ENCODE measurements at places on chromosomes 2 and 18. TPM values are rescaled to one million over a fixed set of nuclear protein-coding genes. Genes with fewer than 3 reads are reported as not detected.

DNA sequence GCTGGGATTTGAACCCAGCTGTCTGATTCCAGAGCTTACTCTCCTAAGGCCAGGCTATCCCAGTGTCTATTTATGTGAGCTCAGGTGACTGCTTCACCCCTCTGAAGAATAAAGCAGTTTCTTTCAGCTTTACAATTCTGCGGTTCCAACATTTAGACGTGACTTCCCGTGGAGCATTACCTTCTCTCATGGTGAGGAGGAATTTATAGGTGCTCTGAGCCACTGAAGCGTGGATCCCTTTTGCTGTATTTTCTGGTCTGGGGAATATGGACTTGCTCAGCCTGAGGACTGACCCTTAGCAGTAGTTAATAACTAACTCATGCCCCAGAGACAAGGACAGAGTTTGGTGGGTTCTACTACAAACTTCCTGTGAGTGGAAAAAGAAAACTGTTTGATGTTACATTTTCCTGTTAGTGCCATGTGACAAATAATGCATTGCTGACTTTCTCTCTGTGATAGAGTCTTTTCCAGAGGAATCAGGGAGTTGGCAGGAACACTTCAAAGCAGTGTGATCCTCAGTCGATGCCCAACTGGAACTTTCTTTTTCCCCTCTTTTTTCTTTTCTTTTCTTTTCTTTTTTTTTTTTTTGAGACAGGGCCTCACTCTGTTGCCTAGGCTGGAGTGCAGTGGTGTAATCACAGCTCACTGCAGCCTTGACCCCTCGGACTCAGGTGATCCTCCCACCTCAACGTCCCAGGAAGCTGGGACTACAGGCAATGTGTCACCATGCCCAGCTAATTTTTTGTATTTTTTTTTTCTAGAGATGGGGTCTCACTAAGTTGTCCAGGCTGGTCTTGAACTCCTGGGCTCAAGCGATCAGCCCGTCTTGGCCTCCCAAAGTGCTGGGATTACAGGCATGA is 21.9 kb downstream of the CASP10 start:
- no peaks in the 10 kb centered on the region for H3K27me3 ChIP-seq
- H3K27ac ChIP-seq = no peak overlapping the region
- DNase-seq = no peak

The SPP2 gene
- not detected for total RNA-seq

The LOXHD1 gene
- 1.3 TPM for total RNA-seq

- H3K4me3 ChIP-seq = no peak overlapping the region
- no peaks in the 10 kb centered on the region for H3K36me3 ChIP-seq
- DNase-seq = no peak
Measured at GRCh38 chr2:234491281-234491680, 5.6 kb downstream of the ARL4C start.

The PRKCE gene
- total RNA-seq = 8.6 TPM

The DSG1 gene
- not detected for total RNA-seq

GRCh38 chr2:25895610-25896009 is 17.3 kb upstream of the ASXL2 start:
- no peak for DNase-seq
- no peaks in the 10 kb centered on the region for H3K27me3 ChIP-seq
- no peak overlapping the region for H3K27ac ChIP-seq
- H3K4me1 ChIP-seq = no peaks in the 10 kb centered on the region

- no peak overlapping the region for H3K27ac ChIP-seq
- no peak overlapping the region for H3K4me3 ChIP-seq
- no peaks in the 10 kb centered on the region for H3K27me3 ChIP-seq
- no peak for DNase-seq
- H3K36me3 ChIP-seq = no peaks in the 10 kb centered on the region
Measured at GRCh38 chr18:43170586-43170985, 55.1 kb upstream of the RIT2 start.

- no peak overlapping the region for H3K4me3 ChIP-seq
- peaks cover 15% of the 10 kb centered on the region for H3K4me1 ChIP-seq
- no peak overlapping the region for H3K27ac ChIP-seq
- no peaks in the 10 kb centered on the region for H3K27me3 ChIP-seq
- H3K36me3 ChIP-seq = no peaks in the 10 kb centered on the region
Measured at GRCh38 chr2:36785179-36785795, 88.8 kb downstream of the VIT start.

- no peak overlapping the region for H3K4me3 ChIP-seq
- H3K36me3 ChIP-seq = no peaks in the 10 kb centered on the region
- H3K27me3 ChIP-seq = no peaks in the 10 kb centered on the region
Measured at GRCh38 chr2:133591164-133591563, 22.9 kb upstream of the NCKAP5 start.

- peaks cover 2% of the 10 kb centered on the region for H3K27me3 ChIP-seq
- no peak overlapping the region for H3K27ac ChIP-seq
- H3K4me1 ChIP-seq = no peaks in the 10 kb centered on the region
- no peak overlapping the region for H3K4me3 ChIP-seq
Measured at GRCh38 chr2:19380532-19380931, 22.1 kb upstream of the OSR1 start.

The UGT1A5 gene
- total RNA-seq = not detected

GRCh38 chr2:96180002-96180401 is 28.6 kb downstream of the STARD7 start:
- no peaks in the 10 kb centered on the region for H3K27me3 ChIP-seq
- peaks cover 11% of the 10 kb centered on the region for H3K36me3 ChIP-seq
- DNase-seq = no peak
- no peak overlapping the region for H3K4me3 ChIP-seq
- H3K4me1 ChIP-seq = peaks cover 2% of the 10 kb centered on the region

The AP1S3 gene
- total RNA-seq = 0.31 TPM

DNA sequence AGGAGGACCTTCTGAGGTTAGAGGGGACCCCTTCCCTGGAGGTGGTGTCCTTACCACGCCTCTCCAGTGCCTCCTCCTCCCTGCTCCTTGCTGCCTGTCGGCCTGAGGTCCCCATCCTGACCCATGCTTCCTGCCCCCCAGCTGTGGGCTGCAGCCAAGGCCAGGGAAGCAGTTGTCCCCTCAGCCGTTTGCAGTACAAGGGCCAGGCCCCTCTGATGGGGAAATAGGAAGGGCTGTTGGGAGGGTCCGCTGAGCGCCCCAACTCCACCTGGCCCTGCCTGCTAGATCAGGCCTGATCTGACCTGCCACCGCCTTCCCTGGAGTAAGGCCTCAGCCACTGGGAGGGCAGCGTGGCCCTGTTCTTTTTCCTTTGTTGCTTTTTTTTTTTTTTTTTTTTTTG is 219.8 kb downstream of the KLHL29 start:
- H3K27ac ChIP-seq = no peak overlapping the region
- H3K4me3 ChIP-seq = no peak overlapping the region
- no peak for DNase-seq
- peaks cover 35% of the 10 kb centered on the region for H3K4me1 ChIP-seq
- H3K27me3 ChIP-seq = no peaks in the 10 kb centered on the region
- no peaks in the 10 kb centered on the region for H3K36me3 ChIP-seq

GRCh38 chr2:160220545-160221009 is 20.5 kb upstream of the ITGB6 start:
- peaks cover 23% of the 10 kb centered on the region for H3K4me1 ChIP-seq
- no peak for DNase-seq
- H3K27me3 ChIP-seq = no peaks in the 10 kb centered on the region
- H3K4me3 ChIP-seq = no peak overlapping the region
- H3K27ac ChIP-seq = no peak overlapping the region

The C2orf66 gene
- total RNA-seq = 0.04 TPM

DNA sequence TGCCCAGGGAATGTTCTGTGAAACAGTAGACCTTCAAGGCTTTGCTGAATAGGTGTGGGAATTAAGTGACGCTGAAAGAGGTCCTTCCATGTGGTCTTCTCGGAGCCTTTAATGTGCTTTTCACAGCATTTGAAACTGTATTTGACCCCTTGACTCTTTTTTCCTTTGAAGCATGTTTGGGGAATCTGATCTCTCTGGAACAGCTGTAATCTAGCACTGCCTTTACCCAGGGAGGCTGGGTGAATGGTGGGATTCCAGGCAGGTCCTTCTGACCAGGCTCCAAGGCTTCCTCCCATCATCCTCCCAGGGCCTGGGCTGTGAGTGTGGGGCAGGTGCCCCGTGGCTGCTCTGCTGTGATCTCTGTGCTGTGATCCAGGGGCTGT is 4.2 kb downstream of the ZAP70 start:
- H3K4me3 ChIP-seq = no peak overlapping the region
- peak; percentile 27 for DNase-seq
- H3K4me1 ChIP-seq = peaks cover 34% of the 10 kb centered on the region
- no peaks in the 10 kb centered on the region for H3K27me3 ChIP-seq

The FBXO48 gene
- 0.71 TPM for total RNA-seq

The FNDC4 gene
- total RNA-seq = 11.0 TPM

DNA sequence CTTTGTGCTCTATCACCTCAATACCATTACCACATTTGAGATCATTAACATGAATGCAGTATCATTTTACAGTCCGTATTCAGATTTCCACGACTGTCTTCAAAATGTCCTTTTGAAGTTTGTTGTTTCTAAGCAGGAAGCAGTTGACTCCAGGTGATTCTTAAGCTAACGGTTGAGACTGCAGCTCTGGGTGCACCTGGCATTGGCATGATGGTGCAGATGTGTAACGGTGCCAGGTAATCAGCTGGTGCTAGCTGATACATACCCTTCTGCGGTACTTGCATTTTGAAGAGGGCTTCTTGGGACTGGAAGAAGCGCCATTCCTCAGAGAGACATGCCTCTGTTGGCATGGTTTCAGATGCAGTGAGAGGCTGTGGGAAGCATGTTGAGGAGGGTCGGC is 19.5 kb downstream of the SIGLEC15 start:
- no peak overlapping the region for H3K27ac ChIP-seq
- no peak for DNase-seq
- peaks cover 15% of the 10 kb centered on the region for H3K27me3 ChIP-seq
- H3K4me3 ChIP-seq = no peak overlapping the region
- H3K36me3 ChIP-seq = peaks cover 5% of the 10 kb centered on the region

The FBXO36 gene
- total RNA-seq = 2.8 TPM

The CABYR gene
- 2.8 TPM for total RNA-seq

GRCh38 chr2:192888109-192888508 is 693.4 kb upstream of the TMEFF2 start:
- H3K36me3 ChIP-seq = no peaks in the 10 kb centered on the region
- no peak overlapping the region for H3K27ac ChIP-seq
- no peaks in the 10 kb centered on the region for H3K27me3 ChIP-seq
- H3K4me1 ChIP-seq = no peaks in the 10 kb centered on the region

The CRYGC gene
- total RNA-seq = not detected

GRCh38 chr2:190199530-190199929 is 120.1 kb downstream of the HIBCH start:
- no peak for DNase-seq
- H3K27ac ChIP-seq = no peak overlapping the region
- H3K4me1 ChIP-seq = no peaks in the 10 kb centered on the region
- no peaks in the 10 kb centered on the region for H3K27me3 ChIP-seq

- no peak overlapping the region for H3K4me3 ChIP-seq
- H3K27me3 ChIP-seq = no peaks in the 10 kb centered on the region
- no peaks in the 10 kb centered on the region for H3K36me3 ChIP-seq
- peak; percentile 84 for DNase-seq
- peak overlapping the region; percentile 81 for H3K27ac ChIP-seq
- peaks cover 52% of the 10 kb centered on the region for H3K4me1 ChIP-seq
Measured at GRCh38 chr2:203682688-203683130, 23.7 kb upstream of the CD28 start.

GRCh38 chr2:79799729-79800128 is 286.9 kb downstream of the CTNNA2 start:
- H3K36me3 ChIP-seq = no peaks in the 10 kb centered on the region
- no peak overlapping the region for H3K27ac ChIP-seq
- DNase-seq = peak; percentile 59
- H3K4me3 ChIP-seq = no peak overlapping the region
- H3K27me3 ChIP-seq = no peaks in the 10 kb centered on the region
- no peaks in the 10 kb centered on the region for H3K4me1 ChIP-seq

The CNTNAP5 gene
- 0.13 TPM for total RNA-seq

GRCh38 chr2:85302121-85302520 is 25.7 kb downstream of the TGOLN2 start:
- peak; percentile 55 for DNase-seq
- no peak overlapping the region for H3K4me3 ChIP-seq
- peaks cover 5% of the 10 kb centered on the region for H3K4me1 ChIP-seq
- no peak overlapping the region for H3K27ac ChIP-seq
- H3K36me3 ChIP-seq = peaks cover 50% of the 10 kb centered on the region

DNA sequence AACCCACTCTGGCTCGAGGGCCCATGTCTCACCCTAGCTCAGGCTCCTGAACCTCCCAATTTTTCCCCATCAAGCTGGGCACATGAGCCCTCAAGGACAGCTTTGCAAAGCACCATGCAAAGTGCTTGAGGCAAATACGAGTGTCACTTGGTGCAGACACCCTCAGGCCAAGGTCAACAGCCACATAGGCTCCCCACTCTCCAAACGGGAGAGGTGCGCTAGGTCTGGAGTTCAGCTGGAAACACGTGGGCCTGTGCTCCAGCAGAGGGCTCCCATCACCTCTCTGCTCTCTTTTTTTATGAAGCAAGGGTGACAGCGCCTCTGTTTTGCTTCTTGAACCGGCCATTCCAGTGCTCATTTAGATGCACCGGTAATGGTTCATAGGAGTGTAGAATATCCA is 11.9 kb upstream of the ARHGAP25 start:
- no peaks in the 10 kb centered on the region for H3K27me3 ChIP-seq
- no peak overlapping the region for H3K27ac ChIP-seq
- no peaks in the 10 kb centered on the region for H3K36me3 ChIP-seq
- H3K4me1 ChIP-seq = no peaks in the 10 kb centered on the region
- H3K4me3 ChIP-seq = no peak overlapping the region

The AGXT gene
- total RNA-seq = 0.13 TPM

GRCh38 chr2:116490511-116491145 is 1323.9 kb upstream of the DDX18 start:
- H3K27me3 ChIP-seq = no peaks in the 10 kb centered on the region
- H3K4me1 ChIP-seq = no peaks in the 10 kb centered on the region
- no peak for DNase-seq
- no peak overlapping the region for H3K27ac ChIP-seq

GRCh38 chr2:216974321-216975302 is 114.7 kb upstream of the TNP1 start:
- DNase-seq = peak; percentile 71
- peak overlapping the region; percentile 31 for H3K27ac ChIP-seq
- peaks cover 11% of the 10 kb centered on the region for H3K4me1 ChIP-seq
- H3K4me3 ChIP-seq = no peak overlapping the region
- no peaks in the 10 kb centered on the region for H3K27me3 ChIP-seq

- DNase-seq = no peak
- H3K27ac ChIP-seq = no peak overlapping the region
- H3K4me1 ChIP-seq = no peaks in the 10 kb centered on the region
- H3K4me3 ChIP-seq = no peak overlapping the region
Measured at GRCh38 chr2:224657349-224657748, 58.8 kb downstream of the CCDC195 start.

- H3K27me3 ChIP-seq = peaks cover 8% of the 10 kb centered on the region
- no peaks in the 10 kb centered on the region for H3K36me3 ChIP-seq
- no peak overlapping the region for H3K27ac ChIP-seq
- H3K4me3 ChIP-seq = no peak overlapping the region
- DNase-seq = no peak
- peaks cover 9% of the 10 kb centered on the region for H3K4me1 ChIP-seq
Measured at GRCh38 chr2:121006743-121007489, 271.2 kb downstream of the GLI2 start.

- no peaks in the 10 kb centered on the region for H3K36me3 ChIP-seq
- no peaks in the 10 kb centered on the region for H3K27me3 ChIP-seq
- DNase-seq = no peak
- H3K4me1 ChIP-seq = peaks cover 13% of the 10 kb centered on the region
- no peak overlapping the region for H3K4me3 ChIP-seq
Measured at GRCh38 chr2:106267997-106268396, 73.9 kb upstream of the UXS1 start.

Data from muscle of leg (tissue), 16 donors.